ENCODE measurements at places on chromosomes 2 and 18.

DNA sequence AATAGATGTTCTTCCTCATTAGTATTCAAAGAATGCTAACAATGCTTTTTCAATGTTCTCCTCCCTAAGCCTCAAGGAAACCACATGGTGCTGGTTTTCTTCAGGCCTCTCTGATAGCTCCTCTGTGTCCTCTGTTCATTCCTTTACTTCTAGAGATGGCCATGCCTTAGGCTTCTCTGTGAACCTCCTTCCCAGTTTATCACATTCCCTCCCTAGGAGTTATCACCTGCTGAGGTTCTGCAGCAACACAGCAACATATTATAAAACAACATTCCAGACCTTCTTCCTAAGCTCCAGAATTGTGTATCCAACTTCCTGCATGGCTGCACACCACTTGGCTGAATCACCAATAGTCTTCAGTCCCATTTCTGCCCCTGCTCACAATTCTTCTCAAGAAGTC is 325.5 kb downstream of the IRS1 start:
- no peak for DNase-seq

DNA sequence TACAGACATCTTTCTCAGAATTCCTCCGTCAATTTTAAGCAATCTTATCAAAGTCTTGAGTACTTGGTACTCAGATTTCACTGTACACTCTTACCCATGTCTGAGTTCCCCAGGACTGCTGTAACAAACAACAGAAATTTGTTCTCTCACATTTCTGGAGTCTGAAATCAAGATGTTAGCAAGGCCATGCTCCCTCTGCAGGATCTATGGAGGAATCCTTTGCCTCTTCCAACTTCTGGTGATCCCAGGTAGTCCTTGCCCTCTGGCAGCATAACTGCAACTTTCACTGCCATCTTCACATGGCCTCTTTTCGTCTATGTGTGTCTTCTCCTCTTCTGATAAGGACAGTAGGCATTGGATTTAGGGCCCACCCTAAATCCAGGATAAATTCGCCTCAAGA is 17.1 kb upstream of the CACNB4 start:
- DNase-seq, result no peak

- DNase-seq, result no peak
Measured at GRCh38 chr18:10365021-10365500, 89.4 kb upstream of the APCDD1 start.

DNA sequence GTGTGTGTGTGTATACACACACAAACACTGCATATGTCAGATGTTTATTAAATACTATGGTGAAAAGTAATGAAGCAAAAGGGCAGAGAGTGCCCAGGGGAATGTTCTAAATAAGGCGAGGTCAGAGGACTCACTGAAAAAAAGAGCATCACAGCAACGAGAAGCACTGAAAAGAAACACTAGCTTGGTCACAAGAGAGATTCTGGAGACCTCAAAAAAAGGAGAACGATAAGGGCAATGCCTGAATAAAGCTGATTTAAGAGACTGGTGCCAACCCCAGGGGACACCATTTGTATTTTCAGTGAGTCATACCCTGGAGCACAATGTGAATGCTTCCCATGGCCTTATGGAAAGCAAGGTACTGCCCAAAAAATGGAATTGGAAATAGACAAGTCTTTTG is 14.5 kb downstream of the SLC40A1 start:
- no peak for DNase-seq

GRCh38 chr18:73835656-73836364 is 311.8 kb downstream of the FBXO15 start:
- no peak for DNase-seq

DNA sequence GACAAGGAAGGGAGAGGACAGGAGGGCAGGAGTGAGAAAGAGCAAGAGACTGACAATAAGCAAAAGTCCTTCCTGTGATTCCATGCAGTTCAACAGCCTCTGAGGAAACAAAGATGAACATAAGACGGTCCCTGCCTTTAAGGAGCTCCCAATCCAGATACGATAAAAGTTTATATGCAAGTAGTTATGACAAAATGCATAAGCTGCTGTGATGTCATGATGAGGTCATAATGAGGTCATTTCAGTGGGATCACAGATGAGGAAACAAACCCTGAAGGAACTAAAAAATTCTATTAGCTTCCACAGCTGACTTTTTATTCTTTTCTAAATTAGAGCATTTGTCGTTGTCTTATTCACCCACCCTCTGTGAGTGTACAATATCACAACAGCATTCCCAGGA is 458.5 kb upstream of the ACVR2A start:
- no peak for DNase-seq

GRCh38 chr2:37552339-37552738 is 119.1 kb downstream of the CDC42EP3 start:
- no peak for DNase-seq

DNA sequence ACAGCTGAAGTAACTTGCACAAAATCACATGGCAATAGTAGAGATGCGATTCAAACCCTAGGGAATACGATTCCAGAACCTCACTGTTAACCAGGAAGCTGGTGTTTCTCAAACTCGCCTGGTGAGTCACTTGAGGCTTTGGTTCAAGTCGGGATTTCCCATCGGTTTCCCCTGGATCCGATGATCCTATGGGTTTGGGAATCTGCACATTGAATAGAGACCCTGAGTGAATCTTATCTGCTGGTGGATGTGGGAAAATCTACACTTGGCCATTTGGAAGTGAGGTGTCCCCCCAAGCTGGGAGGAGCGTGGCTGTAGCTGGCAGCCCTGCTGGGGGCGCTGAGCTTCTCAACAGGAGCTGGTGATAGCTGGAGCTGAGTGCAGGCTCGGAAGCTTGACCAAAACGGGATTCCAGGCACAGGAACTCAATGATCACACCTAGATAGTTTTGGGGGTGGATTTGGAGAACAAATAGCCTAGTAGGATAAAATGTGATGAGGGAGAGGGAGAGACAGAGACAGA is 135.4 kb downstream of the PRKCE start:
- no peak for DNase-seq

DNA sequence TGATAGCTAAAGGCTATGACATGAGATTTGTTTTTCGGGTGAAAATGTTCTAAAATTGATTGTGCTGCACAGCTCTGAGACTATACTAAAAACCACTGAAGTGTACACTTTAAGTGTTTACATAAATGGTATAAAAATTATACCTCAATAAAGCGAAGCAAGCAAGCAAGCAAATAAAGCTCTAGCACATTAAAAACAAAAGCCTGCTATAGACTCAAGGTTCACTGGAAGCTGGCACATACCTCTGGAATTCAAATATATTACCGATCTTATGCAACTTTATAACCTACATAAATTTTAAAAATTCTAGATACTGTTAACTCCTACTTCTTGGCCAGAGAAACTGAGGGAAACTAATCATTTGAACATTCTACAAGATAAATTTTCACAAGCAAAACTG is 20.1 kb downstream of the PELI1 start:
- no peak for DNase-seq

GRCh38 chr18:50619861-50620275 is 60.0 kb downstream of the MAPK4 start:
- DNase-seq, result no peak

GRCh38 chr2:232689152-232689910 is 7.8 kb upstream of the GIGYF2 start:
- no peak for DNase-seq

DNA sequence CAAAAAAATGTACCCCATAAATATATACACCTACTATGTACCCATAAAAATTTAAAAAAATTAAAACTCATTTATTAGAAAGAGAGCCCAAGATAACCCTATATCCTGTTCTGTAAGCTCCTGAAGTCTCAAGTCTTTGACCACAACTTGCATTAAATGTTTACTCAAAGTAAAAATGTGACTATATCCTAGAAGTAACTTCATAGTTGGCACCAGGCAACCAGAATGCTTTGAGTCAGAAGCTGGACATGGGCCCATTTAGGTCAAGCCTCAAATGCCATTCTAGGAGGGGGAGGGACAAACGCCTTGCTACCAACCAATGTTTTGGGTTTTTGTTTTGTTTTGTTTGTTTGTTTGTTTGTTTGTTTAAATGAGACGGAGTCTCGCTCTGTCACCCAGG is 9.3 kb upstream of the TBC1D8 start:
- peak; percentile 36 for DNase-seq

GRCh38 chr18:32707147-32707546 is 65.7 kb downstream of the KLHL14 start:
- DNase-seq, result peak; percentile 55

- DNase-seq, result no peak
Measured at GRCh38 chr2:85810371-85811179, 56.8 kb downstream of the ATOH8 start.

DNA sequence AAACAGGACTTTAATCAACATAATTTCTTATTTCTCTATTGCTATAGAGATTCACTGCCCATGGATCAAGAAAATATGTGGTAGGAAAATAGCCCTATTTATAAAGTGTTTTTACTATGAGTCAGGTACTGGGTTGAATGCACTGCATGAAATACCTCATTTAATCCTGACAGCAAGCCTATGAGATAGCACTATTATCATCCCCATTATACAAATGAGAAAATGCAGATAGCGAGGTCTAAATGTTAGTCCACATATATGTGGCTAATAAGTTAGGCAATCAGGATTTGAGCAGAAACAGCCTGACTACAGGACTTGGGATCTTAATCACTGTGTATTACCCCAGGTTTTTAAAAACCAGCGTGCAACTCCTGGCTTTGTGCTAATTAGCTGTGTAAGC is 8.5 kb upstream of the LYPD1 start:
- no peak for DNase-seq

- DNase-seq, result no peak
Measured at GRCh38 chr2:39666491-39667101, 879 bp downstream of the TMEM178A start.

- no peak for DNase-seq
Measured at GRCh38 chr2:73284296-73285158, at the start of gene FBXO41. Gene FBXO41 (minus strand): TSS chr2:73284478. CDS start chr2:73269630, 14,848 bp downstream.

DNA sequence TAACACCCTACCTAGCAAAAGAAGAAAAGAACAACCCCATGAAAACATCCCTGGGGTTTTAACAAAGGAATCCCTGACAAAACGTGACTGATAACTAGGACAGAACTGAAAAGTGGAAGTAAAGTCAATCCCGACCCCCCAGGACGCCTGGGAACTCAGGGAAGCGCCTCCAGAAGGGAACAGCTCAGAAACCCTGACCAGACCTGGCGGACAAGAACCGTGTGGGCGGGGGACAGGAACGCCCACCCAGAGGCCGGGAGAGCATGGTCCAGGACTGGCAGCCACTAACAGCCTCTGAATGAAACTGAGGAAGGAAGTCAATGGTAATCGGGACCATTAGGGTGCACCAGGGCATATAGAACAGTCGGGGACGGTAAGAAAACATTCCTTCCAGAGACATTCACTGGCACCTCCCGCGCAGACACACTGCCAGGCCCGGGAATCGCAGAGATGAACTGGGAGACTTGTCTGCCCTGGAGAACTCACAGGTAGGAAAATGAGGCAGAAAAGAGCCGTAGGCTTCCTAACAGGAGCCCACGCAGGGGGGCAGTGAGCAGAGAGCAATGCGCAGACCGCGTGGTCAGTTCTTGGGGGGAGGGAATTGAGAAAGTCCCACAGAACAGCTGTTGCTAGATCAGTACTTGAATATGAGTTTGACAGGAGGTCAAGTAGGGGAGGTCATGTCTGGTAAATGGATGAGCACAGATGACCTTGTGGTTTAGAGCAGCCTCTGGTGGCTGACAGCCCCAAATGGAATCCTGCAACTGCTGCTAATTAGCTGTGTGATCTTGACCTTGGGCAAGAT is 1.3 kb upstream of the TBC1D8 start:
- DNase-seq, result no peak

DNA sequence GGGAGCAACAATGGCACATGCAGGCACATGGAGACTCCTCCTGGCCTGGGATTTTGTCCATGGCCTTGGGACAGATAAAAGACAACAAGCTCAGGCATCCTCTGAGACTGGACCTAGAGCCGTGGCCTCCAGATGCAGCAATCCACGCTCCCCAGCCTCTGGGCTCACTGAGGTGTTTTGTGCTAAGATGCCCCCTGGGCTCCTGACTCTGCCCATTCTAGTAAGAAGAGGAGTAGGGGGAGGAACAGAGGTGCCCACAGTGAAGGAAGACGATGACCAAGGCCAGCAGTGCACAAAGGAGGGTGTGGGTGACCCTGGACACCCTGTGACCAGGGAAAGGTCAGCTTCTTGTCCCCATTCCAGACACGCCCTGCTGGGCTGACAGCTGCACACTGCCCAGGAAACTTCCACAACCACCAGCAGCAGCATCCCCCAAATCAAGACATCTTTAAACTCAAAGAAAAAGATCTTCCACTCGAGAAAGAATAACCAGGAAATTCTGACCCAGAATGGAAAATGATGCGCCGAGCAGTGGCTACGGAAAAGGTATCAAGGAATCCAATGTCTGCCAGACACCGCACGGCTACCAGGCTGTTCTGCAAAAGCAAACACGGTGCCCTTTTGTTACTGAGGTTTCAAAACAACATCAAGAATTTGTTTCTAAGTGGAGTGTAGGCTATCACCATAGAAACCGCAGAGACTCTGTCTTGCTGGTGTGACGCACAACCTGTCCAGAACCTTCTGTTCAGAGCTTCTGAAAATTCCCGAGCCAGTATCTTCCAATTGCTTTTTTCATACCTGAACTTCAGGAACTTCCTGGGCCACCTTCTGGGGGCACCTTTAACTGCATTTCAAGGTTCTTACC is 65.5 kb downstream of the ZNF516 start:
- no peak for DNase-seq

GRCh38 chr18:26003356-26003755 is 87.1 kb downstream of the SS18 start:
- DNase-seq, result peak; percentile 19

All from T47D (cell line).